ENCODE measurements at places on chromosomes 13 and 19.

GRCh38 chr19:30734669-30735068, 362.5 kb downstream of the ZNF536 start:
- DNase-seq = no peak

DNA sequence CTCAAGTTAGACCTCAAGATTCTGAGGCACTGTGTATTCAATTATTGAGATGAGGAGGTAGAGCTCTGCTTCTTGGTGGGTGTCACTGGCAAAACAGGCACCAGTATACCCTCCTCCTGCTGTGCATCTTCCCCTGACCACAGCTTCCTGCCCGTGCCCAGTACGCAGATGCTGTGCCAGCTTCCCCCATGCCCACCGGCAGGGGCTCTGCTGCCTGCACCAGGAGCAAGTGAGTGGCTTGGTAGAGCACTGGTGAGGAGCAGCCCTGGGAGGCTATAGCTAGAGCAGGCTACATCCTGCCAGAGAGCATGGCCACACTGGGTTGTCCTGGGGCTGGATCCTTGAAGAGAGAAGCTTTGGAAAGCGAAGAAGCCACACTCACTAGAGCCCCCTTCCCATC, 21.0 kb upstream of the RNF17 start:
- no peak for DNase-seq

GRCh38 chr13:30739761-30740642, 4.7 kb downstream of the ALOX5AP start:
- DNase-seq = no peak

- DNase-seq = no peak
Measured at GRCh38 chr19:55156202-55157063, 1.1 kb downstream of the TNNI3 start.

GRCh38 chr19:40177286-40178070, 13.7 kb upstream of the MAP3K10 start:
- no peak for DNase-seq

DNA sequence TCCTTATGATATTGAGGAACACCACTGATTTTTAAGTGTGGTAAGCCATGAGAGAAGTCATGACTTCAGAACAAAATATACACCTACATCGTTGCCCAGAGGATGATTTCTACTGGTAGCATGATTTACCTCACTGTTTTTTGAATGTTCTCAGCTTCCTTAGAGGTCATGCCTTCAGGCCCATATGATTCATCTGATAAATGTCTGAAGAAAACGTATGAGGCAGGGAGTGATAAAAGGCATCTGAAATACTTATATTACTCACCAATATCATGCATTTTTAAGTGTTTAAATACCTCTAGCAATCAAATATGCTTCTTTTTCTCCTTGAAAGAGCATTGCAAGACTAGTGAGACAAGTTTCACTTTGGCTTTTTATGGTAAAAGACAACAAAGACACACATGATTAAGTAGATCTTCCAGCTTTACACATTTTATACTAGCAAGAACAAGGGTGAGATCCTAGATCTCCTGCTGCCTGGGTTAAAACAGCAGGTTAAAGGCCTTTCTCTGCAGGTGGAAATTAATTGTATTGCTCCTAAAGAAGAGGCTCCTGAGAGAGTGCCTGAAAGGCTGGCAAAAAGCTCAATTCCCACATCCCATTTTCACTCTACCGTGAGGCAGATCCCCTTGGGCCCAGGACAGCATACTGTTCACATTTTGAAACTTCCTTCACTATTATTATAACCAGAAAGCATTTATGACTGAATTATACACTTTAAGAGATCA, 432.4 kb downstream of the SLITRK1 start:
- no peak for DNase-seq

DNA sequence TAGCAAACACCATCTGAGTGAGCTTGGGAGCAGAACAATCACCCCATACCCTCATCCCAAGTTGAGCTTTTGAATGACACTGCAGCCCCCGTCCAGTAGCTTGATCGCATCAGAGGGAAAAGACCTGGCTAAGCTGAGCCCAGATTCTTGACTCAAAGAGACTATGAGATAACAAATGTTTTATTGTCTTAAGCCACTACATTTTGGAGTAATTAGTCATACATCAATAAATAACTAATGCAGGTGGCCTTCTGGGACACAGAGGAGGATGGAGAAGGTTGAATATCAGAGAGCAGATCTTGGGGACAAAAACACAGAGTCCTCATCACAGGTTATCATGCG, 24.6 kb upstream of the IGSF23 start:
- DNase-seq = no peak

DNA sequence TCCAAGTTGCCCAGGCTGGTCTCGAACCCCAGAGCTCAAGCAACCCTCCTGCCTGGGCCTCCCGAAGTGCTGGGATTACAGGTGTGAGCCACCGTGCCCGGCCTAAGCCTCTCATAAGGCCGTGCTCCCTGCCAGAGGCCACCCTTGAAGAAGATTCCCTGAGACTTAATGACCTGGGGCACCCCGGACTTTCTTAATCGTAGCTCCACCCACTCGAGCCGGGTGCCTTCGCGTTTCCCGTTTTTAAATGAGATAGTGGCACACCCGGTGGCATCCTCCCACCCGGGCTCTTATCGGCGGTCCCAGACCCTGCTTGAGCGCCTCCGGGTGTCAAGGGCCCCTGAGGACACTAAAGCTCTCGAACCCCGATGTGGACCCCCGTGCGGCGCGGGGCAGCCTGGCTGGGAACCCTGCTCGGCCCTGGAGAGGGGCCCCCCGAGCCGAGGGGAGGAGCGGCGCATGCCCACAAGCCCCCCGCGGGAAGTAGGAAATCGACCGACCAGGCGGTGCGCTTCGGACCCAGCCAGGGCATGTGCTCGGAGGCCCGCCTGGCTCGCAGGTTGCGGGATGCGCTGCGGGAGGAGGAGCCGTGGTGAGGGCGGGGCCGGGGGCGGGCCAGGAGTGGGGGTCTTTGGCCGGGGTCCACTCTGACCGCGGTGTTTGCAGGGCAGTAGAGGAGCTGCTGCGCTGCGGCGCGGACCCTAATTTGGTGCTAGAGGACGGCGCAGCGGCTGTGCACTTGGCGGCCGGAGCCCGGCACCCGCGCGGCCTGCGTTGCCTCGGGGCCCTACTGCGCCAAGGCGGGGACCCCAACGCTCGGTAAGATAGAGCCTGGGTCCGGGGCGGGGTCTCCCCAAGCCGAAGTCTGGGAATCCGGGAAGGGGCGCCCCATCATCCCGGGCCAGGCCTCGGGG, at the start of gene ANKLE1:
Gene ANKLE1 (plus strand): TSS at position 511 of the 914 bp plus-strand sequence. CDS start 20 bp downstream, at position 531.
- no peak for DNase-seq

DNA sequence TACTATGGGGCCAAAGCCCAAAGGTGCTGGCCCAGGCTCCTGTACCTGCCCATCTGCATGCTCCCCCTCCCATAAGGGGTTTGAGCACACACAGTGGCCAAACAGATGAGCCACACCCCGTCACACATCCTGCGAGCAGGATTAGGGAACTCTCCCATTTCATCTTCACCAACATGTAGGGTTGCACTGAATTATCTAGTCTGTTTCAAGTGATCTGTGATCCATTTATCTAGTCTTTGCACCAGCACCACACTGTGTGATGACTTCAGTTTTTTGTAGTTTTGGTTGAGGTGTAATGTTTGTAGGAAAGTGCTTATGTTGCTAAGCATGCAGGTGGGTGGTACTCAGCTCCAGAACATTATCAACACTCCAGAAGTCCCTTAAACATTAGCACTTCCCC, 249.3 kb downstream of the MYO16 start:
- no peak for DNase-seq

DNA sequence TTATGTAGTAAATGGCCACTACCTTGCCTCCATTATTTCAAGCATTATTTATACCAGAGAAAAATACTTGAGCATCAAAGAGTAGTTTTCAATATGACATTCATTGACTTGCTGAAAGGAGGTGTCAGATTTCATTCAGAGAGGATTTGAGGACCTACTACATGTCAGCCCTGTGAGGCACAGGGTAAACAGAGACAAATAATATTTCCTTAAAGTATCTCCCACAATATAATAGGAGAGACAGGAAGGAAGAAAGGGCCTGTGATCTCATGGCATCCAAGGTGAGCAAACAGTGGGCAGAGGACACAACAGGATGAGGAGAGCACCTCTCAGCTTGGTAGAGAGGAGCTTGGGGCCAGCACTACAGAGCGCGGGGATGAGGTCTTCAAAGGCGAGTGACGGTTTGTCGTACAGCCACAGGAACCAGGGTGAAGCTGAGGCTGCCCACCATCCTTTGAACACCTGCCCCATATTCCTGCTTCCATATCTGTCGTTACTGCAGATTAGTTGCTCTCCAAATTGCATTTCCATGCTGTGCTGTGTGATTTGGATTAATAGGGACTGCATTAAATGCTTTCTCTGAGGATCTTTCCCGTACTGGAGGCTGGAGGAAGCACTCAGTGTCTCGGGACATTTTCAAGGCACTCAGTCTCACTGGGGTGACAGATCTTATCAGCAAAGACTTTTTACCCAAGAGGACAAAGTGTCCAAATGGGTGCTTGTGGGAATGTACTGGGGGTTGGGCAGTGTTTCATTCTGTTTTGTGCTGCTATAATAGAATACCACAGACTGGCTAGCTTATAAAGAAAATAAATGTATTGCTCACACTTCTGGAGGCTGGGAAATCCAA, 59.2 kb downstream of the GJA3 start:
- no peak for DNase-seq

GRCh38 chr13:58893396-58893795, 1261.9 kb downstream of the PCDH17 start:
- no peak for DNase-seq

GRCh38 chr13:42985312-42986175, 6.5 kb downstream of the EPSTI1 start:
- no peak for DNase-seq

GRCh38 chr19:2865334-2866100, 1.6 kb upstream of the ZNF556 start:
- no peak for DNase-seq

- no peak for DNase-seq
Measured at GRCh38 chr13:45592758-45593157, 22.8 kb downstream of the ERICH6B start.

DNA sequence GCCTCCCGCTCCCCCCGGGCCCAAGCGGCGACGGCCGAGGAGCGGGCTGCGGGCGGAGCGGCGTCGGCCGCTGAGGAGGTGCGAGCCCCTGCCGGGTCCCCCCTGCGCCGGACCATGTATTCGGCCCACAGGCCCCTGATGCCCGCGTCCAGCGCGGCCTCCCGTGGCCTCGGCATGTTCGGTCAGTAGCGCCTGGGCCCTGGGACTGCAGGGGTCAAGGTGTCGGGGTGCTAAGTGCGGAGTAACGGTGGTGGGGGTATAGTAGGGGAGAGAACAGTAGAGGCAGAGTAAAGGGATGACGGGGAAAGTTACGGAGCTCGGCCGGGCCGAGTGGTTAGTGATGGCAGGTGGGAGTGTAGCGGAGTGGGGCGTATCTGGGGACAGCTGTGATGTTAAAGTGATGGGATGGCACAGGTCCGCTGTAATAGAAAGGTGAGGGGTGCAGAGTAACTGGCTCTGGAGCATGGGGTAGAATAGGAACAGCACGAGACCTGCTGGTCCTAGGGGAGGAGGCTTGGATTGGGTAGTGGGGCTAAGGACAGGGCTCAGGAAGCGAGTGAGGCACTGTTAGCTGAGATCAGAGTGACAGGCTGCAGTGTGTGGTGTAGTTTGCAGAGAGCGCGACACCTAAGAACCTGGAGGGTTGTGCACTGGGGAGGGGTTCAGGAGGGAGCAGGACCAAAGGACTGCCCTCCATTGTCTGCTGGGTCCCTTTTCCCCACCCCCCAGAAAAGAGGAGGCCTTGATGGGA, 15.7 kb downstream of the CIC start:
- DNase-seq = no peak

- no peak for DNase-seq
Measured at GRCh38 chr19:13228561-13228960, 78.3 kb downstream of the IER2 start.

- no peak for DNase-seq
Measured at GRCh38 chr13:23709536-23709935, 139.3 kb downstream of the TNFRSF19 start.

DNA sequence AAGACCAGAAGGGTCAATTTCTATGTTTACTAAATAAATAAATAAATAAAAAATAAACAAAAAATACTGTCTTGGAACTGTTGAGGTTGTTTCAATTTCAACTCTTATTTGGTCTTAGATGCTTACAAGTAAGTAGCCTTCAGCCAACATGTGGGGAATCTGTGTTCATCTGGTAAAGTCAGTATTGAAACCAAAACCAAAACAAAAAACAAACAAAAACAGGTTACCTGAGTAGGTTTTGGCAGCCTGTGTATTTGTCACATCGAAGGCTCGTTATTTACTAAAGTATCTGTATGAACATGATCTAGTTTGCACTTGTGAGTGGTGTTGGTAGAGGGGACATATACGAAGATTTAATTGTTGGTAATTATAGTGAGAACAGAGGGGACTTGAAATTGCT, 471.5 kb downstream of the SLITRK5 start:
- DNase-seq = no peak

DNA sequence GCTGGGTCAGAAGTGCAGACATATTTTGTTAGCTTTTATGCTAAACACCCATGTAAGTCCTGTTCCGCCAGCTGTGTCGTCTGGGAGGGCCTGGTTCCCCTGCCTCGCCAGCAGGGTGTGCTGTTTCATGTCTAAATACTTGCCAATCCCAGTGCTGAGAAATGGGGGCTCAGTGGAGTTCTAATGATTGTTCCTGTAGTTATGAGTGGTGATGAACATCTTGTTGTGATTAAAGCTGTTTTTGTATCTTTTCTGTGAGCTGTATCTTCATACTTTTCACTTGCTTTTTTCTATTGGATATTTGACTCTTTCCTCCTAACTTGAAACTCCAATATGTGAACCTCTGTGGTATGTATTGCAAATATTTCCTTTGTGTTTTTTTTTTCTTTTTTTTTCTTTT, 32.7 kb downstream of the KDM4B start:
- peak; percentile 18 for DNase-seq

DNA sequence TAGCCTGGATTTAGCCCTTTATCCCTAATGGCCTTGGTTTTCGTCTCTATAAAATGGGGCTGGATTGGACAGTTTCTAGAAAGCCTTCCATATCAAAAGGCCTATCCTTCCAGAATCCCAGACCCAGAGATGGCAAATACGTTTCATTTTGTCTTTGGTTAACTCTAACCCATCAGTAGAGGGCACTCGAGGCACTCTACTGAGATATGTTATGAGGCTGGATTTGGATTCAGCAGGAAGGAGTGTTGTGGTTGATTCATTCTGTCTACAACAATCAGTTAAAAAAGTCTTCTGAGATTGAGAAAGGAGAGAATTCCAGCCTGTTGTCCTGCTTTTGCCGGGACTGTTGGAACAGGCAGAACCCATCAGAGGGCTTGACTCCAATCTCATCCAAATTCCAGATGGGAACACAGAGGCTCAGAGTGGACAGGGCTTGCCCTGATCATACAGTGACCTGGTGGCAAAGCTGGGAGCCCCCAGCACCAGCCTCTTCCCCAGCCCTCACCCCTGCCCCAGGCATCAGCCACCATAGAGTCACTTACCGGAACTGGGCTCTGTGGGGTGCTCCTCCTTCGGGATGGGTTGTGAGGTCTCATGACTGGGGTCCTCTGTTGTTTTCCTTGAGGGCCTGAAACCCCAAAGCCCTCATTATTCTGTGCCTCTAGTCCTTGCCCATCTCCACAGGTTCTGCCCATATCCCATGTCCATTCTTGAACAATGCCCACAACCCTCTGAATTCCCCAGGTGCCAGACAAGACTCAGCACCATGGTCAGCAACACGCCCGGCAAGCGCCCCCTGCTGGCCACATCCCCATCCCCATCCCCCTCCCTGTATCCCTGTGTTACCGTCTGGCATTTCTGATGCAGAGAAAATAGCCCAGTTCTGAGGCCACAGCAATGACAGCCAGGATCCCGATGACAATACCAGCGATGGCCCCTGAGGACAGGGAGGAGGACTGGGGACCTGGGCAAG, 12.3 kb upstream of the ZNF180 start:
- DNase-seq = no peak

- DNase-seq = no peak
Measured at GRCh38 chr19:52646571-52647217, 8.5 kb upstream of the ZNF83 start.

GRCh38 chr19:10921199-10921909, 7.1 kb downstream of the YIPF2 start:
- no peak for DNase-seq
